Fibroblast of lung (primary cell): ENCODE measurements at places on chromosomes 13 and 19.

DNA sequence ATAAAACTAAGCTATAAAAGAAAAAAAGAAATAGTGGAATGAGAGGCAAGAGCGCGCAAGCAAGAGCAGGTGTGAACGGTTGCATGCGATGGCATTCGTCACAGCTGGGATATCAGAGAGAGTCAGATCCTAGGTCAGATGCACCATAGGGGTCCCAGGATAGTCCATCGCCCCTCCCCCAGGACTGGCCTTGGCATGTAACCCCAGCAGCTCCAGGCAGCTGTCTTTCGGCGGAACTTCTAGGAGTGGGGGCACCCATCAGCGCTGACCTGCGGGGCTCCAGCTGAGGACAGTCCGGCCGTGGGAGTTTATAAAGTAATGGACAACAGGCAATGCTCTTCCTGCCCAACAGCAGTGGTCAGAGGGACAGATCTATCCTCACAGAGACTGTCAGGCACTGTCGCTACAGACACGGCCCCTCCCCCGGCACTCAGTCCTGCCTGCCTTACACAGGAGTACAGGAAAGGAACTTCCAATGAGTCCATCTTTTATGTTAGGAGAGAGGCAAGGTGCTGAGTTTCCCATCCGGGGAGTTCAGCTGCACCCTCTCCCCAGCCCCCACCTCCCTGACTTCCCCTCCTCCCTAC lies 1.4 kb downstream of the SIAH3 start:
- no peaks in the 10 kb centered on the region for H3K36me3 ChIP-seq
- no peak overlapping the region for H3K27ac ChIP-seq
- no peak for DNase-seq
- no peaks in the 10 kb centered on the region for H3K4me1 ChIP-seq
- no peak overlapping the region for H3K4me3 ChIP-seq

DNA sequence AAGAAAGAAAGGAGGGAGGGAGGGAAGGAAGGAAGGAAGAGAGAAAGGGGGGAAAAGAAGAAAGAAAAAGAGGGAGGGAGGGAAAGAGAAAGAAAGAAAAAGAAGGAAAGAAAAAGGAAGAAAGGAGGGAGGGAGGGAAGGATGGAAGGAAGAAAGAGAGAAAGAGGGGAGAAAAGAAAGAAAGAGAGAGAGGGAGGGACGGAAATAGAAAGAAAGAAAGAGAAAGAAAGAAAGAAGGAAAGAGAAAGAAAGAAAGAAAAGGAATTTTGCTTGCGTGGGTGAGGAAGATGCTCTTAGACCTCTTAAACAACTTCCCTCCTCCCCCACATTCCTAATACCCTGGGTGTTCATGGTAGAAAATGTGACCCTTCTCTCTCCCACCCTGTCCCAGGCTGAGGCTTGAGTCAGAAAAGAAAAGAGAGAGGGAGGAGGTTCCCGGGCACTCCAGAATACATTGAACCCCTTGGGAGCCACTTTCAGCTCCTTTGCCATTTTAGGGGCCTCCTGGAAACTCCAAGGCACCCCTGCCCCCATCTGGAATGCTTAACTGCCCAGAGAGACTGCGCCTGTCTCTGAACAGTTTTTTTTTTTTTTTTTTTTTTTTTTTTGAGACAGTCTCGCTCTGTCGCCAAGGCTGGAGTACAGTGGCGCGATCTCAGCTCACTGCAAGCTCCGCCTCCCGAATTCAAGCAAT lies 9.2 kb upstream of the KANK3 start:
- H3K4me3 ChIP-seq: no peak overlapping the region
- no peaks in the 10 kb centered on the region for H3K27me3 ChIP-seq
- H3K4me1 ChIP-seq: peaks cover 7% of the 10 kb centered on the region
- peak; percentile 34 for DNase-seq
- no peaks in the 10 kb centered on the region for H3K36me3 ChIP-seq

DNA sequence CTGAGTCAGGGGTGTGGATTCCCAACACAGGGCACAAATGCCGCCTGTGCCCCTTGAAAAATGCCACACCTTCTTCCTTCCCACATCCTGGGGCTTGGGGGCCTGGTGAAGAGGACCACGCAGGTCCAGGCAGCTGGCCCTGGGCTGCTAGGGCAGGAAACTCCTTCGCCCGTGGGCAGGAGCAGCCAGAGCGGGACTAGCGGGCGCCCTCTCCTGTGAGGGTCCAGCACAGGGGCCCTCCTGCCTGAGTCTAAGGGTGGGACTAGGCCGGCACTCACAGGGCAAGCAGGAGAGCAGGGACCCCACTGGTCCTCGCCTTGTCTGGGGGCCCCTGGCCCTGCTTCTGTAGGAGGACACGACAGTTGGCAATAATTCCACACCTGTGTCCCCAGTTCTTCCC lies 7.5 kb upstream of the CEBPA start:
- H3K4me3 ChIP-seq: no peak overlapping the region
- DNase-seq: no peak
- H3K36me3 ChIP-seq: no peaks in the 10 kb centered on the region
- no peaks in the 10 kb centered on the region for H3K4me1 ChIP-seq
- H3K27ac ChIP-seq: no peak overlapping the region

GRCh38 chr19:31283701-31284100 lies 65.5 kb downstream of the TSHZ3 start:
- DNase-seq: no peak
- H3K27me3 ChIP-seq: no peaks in the 10 kb centered on the region
- H3K27ac ChIP-seq: no peak overlapping the region
- peaks cover 5% of the 10 kb centered on the region for H3K4me1 ChIP-seq

DNA sequence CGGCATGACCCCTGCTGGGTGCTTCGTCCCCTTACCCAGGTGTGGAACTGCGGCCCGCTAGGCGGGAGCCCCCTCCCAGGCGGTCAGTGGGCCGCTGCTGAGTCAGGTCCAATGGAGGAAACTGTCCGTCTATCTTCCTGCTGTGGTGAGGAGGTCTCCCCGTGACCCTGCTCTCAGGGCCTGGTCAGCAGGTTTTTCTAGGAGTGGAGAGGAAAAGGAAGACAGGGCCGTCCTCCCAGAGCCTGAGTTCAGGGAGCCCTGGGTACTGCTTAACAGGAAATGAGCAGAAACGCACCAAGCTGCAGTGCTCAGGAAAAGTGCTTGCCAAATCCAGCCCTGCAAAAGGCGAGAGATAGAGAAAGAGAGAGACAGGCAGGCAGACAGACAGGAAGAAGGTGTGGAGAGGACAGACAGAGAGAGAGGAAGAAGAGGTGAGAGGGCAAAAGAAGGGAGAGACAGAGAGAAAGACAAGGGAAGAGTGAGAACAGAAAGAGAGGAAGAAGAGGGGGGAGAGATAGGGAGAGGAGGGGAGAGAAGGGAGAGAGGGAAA lies 10.3 kb downstream of the SH3GL1 start:
- peak overlapping the region; percentile 6 for H3K4me3 ChIP-seq
- peak overlapping the region; percentile 86 for H3K27ac ChIP-seq
- peaks cover 3% of the 10 kb centered on the region for H3K36me3 ChIP-seq
- peak; percentile 61 for DNase-seq
- H3K4me1 ChIP-seq: peaks cover 37% of the 10 kb centered on the region
